ENCODE measurements at places on chromosomes 12 and 14.
A peak's percentile ranks its signal among the peaks of the same experiment; 100 is the strongest.

DNA sequence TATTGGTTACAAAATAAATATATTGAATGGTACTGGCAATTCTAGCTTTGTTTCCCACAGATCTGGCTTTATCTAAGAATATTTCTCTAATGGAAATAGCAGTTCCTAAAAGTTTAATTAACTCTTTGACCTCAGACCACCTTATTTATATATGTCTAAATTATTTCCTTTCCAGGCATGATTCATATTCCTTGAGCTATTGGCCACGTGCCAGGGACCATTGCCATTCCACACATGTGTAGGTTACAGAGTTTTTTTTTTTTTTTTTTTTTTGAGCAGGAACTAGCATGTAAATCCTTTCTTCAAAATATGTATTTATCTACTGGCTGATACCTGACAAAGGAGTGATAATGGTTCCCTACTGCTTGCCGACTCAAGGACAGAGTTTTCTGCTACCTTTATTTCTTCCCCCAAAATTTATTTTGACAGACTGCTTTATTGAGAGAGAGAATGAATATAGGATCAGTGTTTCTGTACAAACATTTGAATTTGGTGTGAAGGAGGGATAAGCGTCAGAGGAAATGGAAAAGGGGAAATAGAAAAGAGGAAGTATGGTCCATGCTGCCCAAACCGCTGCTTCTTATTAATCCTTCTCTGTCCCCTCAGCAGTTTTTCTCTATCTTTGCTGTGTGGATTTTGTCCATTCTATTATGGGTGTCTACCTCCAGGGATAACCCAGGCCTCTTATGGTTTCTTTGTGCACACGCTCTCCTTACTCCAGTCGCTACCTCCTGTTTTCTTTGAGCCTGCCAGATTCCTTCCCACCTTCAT is 36.4 kb downstream of the PDE3A start:
- no peak for DNase-seq

DNA sequence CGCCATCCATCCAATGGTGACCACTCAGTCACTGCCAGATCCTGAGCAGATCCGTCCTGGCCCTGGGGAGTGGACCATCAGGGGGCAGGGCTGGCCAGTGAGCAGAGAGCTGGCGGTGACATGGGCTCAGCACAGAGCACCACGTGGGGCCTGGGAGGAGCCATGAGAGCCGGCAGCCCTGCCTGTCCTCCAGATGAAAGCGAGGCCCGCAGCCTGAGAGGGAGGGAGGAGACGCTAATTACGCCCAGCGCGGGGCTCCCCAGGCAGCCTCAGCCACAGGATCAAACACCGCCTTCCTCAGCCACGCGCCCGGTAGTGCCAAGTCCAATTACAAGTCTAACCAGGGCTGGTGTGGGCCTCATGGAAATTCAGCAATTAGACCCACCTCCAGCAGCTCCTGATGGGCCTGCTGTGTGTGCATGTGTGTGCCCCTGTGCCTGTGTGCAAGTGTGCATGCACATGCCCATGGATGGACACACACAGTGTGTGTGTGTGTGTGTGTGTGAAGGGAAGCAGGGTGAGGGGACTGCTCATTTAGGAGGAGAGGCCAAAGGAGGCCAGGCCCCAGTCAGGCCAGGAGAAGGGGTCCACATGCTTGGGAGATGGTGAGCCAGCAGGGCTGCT is 68.0 kb downstream of the KIF26A start:
- DNase-seq = peak; percentile 27

DNA sequence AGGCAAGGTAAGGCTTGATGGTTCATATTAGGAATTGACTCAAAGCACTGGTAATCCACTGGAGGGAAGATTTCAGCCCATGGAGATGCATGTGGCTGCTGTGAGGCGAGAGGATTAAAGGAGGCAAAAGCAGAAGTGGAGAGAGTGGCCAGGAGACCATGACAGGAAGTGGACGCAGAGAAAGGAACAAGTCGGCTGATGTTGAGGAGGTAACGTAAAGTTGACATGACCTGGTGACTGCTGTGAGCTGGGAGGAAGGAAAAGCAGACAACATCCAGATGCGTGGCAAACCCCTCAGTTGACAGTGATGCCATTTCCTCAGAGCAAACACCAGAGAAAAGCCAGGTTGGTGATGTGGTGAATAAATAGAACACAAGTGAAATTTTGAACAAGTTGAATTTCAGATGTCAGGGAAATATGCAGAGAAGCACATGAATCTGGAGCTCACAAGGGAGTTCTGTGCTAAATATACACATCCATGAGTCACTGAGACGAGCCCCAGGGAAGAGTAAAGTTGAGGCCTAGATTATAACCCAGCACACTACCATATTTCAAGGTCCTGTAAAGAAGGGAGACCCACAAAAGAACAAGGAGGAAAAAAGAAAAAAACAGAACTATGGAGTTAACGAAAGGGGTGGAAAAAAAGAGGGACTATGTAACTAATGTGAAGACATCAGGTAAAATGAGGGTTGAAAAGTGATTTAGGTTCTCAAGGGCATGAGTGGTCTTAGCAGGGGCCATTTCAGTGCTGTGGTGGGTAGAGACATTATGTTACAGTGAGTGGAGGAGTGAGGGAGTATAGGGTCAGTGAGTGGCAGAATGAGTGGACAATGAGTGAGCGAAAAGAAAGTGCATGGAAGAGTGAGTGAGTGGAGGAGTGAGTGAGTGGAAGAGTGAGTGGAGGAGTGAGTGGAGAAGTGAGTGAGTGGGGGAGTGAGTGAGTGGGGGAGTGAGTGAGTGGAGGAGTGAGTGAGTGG is 61.6 kb upstream of the GZMB start:
- no peak for DNase-seq

DNA sequence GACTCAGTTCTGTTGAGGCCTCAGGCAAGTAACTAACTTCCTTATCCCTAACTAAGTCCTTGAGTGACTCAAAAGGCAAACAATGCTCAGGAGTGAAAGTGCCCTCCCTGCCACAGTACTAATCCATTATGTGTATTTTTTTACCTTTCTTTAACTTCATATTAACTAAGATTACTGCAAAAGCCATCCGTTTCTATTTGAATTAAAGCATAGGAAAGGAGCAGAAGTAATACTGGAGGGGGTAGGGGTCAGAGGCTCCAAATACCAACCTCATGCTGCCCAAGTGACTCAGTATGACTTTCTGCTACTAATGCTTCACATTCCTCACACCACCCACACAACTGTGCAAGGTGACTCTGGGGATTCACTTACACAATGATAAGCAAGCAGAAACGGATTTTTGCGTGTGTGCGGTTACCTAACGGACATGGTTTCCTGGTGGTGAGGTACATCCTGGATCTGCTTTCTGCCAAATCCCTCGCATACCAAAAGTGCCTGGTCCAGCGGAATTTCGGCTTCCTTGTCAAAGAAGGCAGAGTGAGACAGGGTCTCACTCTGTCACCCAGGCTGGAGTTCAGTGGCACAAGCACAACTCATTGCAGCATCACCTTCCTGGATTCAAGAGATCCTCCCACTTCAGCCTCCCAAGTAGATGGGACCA is 25.1 kb downstream of the MOK start:
- DNase-seq = no peak

DNA sequence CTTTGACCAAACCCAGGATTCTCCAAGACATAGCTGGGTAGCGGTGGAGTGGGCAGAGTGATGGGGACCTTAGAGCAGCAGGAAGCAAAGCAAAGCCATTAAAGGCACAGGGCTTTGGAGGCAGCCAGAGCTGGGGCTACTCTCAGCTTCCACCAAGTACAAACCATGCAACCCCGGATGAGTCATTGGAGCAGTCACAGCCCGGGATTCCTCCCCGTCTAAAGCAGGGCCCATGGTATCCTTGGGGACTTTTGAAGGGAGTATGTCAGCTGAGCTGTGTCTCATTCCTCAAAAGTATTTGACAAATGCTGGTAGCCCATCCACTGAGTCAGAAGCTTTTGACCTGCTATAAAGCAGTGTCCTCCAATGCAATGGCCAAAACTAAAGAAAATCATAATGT is 9.7 kb upstream of the IFI27 start:
- DNase-seq = no peak

DNA sequence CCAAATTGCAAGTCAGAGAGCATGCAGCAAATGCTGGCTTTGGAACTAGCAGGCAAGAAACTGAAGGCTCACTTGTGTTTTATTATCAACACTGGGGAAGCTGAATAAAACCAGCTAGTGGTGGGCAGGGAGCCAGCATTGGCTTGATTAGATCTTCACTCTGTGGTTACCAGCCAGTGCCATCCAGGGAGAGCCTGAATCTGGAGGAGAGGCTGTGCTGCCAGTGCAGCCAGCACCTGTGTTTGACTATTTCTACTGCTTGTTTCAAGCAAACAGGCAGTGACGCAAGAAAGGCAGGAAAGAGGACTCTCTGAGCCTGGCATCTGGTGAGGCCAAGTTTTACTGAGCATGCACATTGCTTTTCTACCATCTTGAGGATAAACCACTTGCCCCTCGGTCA is 247.0 kb downstream of the PHLDA1 start:
- peak; percentile 75 for DNase-seq

- no peak for DNase-seq
Measured at GRCh38 chr12:95882080-95882479, 23.3 kb downstream of the SNRPF start.

GRCh38 chr14:102588821-102589220 is 3.6 kb upstream of the RCOR1 start:
- no peak for DNase-seq

GRCh38 chr14:39673270-39673711 is 241.1 kb upstream of the FBXO33 start:
- DNase-seq = no peak

DNA sequence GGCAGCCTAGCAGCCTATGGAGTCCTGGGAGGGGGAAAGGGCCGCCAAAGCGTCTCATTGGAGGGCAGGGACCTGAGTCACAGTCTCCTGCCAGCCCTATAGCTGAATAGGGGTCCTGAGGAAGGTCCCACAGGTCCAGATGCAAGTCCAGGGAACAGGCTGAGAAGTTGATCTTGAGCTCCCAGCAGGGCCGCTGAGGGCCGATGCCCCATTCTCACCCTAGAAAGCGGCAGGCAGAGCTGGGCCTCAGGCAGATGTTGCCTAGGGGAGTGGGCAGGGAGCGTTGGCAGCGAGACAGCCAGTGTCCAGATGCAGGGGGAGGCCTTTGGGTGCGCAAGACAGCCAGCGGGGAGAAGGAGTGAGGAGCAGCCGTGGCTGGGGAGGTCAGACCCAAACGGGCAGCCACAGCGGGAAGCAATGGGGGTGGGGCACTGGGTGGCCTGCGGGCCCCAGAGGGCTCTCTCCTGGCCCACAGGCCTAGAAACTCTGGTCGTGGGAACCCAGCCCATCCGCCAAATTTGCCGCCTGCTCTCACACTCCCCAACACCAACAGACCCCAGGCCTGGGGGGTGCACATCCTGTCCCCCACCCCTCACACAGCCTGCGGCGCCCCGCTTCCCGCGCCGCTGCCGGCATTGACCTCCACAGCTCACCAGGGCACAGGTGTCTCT is 1.1 kb downstream of the HDAC7 start:
- DNase-seq = no peak
